ENCODE measurements at places on chromosomes 1 and 21. TPM values are rescaled to one million over a fixed set of nuclear protein-coding genes. Genes with fewer than 3 reads are reported as not detected.

- no peak for DNase-seq
Measured at GRCh38 chr1:24555591-24556413, at the start of gene NCMAP. Gene NCMAP, plus strand, starts transcription at chr1:24556087. Its CDS starts 39,344 bp downstream, at chr1:24595431.

GRCh38 chr1:19416921-19417470, 68.3 kb downstream of the CAPZB start:
- DNase-seq = no peak

ADGRL4 gene
- total RNA-seq = 19.1 TPM

DCST1 gene
- not detected for total RNA-seq

- DNase-seq = no peak
Measured at GRCh38 chr1:112791723-112792104, 76.6 kb upstream of the PPM1J start.

S100A10 gene
- total RNA-seq = 150 TPM

TENT5C gene
- total RNA-seq = 11.9 TPM

DNA sequence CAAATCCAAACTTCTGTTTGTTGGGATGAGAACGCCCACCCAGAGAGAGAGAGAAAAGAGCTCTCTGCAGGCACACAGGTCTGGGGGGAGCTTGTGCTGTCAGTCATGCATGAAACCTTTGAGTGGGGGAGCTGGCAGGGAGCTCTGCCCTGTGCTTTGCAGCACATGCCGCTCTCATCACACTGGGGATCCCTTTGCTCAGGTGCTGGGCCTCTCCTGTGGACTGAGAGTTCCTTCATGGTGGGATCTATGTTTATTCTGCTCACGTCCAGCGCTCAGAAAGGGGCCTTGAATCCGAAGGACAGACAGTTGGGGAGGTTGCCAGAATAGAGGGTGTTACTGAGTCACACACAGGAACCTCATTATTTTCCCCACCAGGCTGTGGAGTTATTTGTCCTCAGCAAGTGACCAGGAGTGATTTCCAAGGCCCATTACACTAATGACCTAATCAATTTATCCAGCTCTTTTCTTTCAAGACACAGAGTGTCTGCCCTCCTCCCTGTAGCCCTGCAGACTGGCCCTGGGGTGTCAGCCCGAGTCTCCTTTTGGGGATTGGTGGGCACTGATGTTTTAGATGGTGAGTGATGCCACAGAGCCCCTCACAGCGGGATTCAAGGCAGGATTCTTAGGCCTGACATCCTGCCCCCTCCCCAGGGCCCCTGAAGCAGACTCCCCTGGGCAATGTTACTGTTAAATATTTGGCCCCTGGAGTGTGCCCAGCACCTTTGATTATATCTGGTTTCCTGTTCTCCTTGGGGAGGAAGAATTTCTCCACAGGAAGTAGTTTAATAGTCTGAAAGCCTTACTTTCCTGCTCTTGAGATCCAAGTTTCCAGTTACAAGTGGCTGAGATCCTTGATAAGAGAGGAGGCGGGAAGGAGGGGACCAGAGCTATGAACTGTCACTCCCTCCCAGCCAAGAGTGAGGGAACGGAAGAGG, 22.3 kb downstream of the MYBPH start:
- DNase-seq = no peak

RHD gene
- total RNA-seq = not detected

DNA sequence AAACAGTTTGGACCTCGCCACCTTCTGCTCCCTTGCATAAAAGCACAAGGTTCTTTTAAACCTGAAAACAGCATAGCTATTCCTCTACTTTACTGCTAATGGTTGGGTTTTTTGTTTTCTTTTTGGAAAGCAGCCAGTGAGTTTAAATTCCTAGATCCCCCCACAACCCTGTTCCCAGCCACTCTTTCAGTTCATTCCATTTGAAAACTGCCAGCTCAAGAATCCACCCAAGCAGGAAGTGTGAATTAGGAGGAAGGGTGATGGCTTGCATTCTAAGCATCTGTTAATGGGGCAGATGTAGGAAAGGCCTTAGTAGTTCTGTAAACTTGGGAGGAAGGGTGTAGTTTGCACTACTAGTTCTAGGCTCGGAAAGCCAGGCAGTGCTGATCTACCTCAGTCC, 172.9 kb upstream of the HOOK1 start:
- DNase-seq = no peak

All from psoas muscle (tissue), 8 donors.